CD4-positive, alpha-beta T cell treated with Interleukin-17A for 1 hour (primary cell): ENCODE measurements at places on chromosomes 1 and 21.
A peak's percentile ranks its signal among the peaks of the same experiment; 100 is the strongest.

GRCh38 chr1:2891923-2892448 is 90.5 kb upstream of the TTC34 start:
- DNase-seq = no peak

- DNase-seq = no peak
Measured at GRCh38 chr1:167667536-167667935, 37.5 kb downstream of the RCSD1 start.

DNA sequence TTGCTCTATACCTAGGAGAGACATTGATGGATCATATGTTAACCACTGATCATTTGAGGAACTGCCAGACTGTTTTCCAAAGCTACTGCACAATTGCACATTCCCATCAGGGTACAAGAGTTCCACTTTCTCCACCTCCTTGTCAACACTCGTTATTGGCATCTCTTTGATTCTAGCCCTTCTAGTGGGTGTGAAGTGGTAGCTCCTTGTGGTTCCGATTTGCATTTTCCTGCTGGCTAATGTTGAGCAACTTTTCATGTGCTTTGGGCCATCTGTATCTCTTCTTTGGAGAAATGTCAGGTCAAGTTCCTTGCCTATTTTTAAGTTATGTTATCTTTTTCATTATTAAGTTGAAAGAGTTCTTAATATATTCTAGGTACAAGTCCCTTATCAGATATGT is 90.1 kb downstream of the DMRTB1 start:
- no peak for DNase-seq

- DNase-seq = no peak
Measured at GRCh38 chr1:28062806-28063205, 25.6 kb downstream of the EYA3 start.

GRCh38 chr1:212433577-212434462 is 1.1 kb downstream of the NENF start:
- no peak for DNase-seq

- DNase-seq = no peak
Measured at GRCh38 chr1:238647877-238648276, 738.5 kb upstream of the CHRM3 start.

DNA sequence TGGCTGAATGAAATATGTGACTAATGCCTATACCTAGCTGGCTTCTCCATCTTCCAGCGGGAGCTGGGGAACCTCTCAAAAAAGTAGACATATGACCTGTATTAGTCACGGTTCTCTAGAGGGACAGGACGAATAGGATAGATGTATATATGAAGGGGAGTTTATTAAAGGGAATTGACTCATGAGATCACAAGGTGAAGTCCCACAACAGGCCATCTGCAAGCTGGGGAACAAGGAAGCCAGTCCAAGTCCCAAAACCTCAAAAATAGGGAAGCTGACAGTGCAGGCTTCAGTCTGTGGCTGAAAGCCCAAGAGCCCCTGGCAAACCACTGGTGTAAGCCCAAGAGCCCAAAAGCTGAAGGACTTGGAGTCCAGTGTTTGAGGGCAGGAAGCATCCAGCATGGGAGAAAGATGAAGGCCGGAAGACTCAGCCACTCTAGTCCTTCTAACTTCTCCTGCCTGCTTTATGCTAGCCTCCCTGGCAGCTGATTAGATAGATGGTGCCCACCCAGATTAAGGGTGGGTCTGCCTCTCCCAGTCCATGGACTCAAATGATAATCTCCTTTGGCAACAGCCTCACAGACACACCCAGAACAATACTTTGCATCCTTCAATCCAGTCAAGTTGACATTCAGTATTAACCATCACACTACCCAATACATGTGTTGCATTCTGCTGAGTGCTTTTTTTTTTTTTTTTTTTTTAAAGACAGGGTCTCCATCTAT is 19.6 kb downstream of the OLIG1 start:
- DNase-seq = peak; percentile 13

DNA sequence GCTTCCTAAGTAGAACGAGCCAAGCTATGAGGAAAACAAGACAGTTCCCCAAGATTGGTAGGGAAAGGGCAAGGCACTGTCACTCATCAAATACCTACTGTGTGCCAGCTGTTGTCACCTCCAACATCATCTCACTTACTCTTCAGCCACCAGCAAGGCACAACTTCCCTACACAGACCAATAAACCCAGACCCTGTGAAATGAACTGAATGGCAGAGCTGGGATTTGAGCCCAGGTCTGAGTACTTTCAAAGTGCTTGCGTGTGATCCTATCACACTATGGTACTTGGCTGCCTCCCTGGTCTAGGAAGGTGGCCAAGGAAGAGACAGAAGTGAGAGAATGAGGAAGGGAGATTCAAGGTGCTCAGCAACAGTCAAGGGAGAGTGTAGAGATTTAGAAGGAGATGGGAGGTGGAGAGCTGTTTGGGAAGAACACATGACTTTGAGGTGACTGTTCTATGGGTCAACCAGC is 16.7 kb upstream of the TRIM63 start:
- no peak for DNase-seq

DNA sequence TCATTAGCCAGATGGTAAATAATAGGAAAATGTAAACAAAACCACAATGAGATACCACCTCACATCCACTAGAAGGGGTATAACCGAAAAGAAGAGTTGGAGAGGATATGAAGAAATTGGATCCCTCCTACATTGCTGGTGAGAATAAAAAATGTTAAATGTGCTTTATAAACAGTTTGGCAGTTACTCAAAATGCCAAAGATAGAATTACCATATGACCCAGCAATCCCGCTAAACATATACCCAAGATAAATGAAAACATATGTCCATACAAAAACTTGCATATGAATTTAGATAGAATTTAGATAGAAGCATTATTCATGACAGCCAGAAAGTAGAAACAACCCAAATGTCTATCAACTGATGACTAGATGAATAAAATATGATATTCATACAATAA is 4.4 kb upstream of the FMO2 start:
- DNase-seq = no peak

GRCh38 chr1:115090186-115090490 is 835 bp upstream of the TSPAN2 start:
- no peak for DNase-seq

GRCh38 chr1:228810878-228811711 is 75.8 kb downstream of the RHOU start:
- DNase-seq = no peak

- no peak for DNase-seq
Measured at GRCh38 chr1:84721152-84721551, 30.9 kb upstream of the SSX2IP start.

- no peak for DNase-seq
Measured at GRCh38 chr1:243266231-243266630, 10.4 kb downstream of the SDCCAG8 start.

GRCh38 chr1:88780485-88780884 is 96.4 kb downstream of the PKN2 start:
- DNase-seq = no peak

- no peak for DNase-seq
Measured at GRCh38 chr1:198083549-198083948, 73.2 kb upstream of the NEK7 start.

DNA sequence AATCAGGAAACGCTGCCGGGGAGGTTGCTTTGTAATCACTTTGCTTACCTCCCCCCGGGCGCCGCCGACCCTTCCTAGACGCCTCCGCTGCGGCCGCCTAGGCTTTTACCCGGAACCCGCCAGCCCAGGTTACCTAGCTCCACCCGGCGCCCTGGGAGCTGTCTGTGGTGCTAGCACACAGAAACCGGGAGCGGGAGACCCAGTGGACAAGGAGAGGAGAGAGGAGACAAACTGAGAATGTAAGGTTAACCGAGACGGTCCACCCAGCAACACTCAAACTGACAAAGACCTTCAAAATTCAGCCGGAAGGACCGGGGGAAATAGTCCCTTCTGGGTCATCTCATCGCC is 9.8 kb downstream of the BARHL2 start:
- DNase-seq = no peak

DNA sequence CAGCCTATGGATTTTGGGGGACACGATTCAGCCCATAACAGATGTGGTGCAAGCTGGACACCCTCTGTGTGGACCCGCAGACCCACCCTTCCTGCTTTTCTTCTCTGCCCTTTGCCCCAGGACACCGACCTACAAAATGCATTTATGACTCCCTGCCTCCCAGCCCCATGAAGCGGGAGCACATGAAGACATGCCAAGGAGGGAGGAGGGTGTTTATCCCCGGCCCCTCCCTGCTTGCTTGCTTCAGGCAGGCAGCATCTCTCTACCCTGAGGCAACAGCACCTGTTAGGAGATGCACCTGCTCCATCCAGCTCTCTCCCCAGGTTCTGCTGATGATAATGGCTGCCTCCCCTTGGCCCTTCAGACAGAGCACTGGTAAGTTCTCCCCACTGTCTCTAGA is 187.5 kb downstream of the PSMG1 start:
- DNase-seq = no peak

DNA sequence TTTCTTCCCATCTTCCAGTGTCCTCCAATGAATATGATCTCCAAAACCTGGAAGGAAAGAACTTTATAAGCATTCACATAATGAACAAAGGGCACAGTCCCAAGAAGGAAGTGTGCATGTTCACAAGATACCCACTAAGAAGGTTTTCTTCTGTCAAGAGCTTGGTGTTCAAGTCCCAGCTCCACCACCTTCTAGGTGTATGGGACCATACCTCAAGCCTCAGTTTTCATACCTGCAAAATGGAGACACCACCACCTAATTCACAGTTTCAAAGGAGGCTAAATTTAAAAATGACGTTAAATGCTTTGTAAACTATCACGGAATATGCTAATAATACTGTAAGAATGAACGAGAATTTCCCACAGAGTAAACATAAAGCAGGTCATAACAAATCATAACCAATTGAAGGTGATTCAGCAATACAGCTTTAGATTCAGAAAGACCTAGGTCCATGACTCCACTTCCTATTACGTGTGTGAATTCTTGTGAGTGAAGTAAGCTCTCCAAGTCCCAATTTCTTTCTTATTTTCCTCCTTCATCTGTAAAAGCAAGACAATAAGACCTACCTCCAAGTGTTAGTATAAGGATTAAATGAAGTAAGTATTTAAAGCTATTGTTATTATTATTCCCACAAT is 8.1 kb upstream of the KTI12 start:
- no peak for DNase-seq

DNA sequence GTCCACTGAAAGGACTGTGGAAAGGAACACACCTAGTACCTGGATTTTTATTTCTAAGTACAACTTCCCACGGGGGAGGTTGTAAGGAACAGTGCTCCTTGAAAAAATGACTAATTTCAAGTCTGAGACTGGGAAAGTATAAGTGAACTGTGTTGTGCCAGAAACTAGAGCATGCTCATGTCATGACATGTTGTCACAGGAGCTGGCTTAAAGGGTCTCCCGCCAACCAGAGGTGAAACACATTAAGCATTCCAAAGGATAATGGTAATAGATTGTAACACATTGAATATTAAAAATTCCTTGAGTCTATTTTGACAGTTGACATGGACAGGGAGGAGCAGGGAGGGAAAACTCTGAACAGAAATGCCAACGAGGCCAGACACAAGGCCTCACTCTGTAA is 6.3 kb downstream of the ATP2B4 start:
- no peak for DNase-seq

DNA sequence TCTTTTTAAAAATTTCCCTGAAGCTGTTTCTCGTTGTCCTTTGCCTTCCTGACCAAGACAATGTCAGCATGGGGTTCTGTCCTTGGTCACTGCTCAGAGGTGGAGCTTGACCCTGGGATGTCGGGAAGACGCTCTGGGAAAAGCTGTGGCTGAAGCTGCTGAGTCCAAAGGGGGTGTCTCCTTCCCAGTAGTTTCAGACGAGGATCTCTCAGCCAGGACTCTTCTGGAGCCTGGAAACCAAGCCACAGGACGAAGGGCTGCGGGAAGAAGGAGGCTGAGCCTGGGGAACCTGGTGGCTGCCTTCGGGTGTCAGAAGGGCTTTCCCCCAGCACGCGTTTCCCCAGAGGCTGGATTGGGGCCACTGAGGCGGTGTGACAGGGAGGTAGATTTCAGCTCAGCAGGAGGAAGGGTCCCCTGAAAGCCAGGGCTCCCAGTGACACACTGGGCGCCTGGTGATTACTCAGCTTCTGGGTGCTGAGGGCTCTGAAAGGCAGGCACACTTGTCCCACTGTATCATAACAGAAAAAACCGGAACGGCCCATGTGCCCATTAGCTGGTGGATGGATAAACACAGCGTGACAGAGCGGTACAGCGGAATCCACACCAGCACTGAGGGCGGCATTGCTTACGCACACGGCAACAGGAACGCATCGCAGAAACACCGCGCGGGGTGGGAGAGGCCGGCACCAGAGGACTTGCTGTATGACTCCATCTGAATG is 5.0 kb upstream of the KRTAP12-1 start:
- DNase-seq = no peak

DNA sequence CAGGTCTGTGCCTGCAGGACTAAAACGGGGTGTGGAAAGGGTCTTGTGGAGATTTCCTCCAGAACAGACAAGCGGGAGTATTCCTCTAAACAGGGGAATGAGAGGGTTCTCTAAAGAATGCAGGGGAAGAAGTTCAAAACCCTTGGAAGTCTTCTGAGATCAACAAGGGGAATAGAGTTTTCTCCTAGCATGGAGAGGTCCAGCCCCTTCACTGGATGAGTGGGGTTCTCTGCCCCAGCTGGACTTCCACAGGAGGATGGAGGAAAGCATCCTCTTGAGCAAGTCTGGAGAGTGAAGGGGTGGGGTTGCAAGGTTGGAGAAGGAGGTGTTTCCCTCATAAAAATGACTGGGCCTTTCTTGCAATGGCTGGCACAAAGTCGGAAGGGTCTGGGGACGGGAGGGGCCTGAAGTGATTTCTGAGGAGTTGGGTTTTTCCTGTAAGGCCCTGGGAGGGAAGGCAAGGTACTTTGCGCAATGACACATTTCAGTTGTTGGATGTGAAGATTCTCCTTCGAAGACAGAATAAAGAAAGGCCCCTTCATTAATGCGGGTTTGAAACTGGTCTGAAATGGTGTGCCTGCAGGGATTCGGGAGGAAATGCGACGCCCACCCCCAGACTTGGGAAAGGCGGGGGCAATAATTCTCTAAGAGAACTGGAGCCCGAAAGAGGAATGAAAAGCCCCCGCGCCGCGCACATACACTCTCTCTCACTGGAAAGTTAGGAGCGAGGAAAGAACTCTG is 884 bp downstream of the SPATA6 start:
- no peak for DNase-seq

GRCh38 chr1:209063767-209064659 is 519.5 kb upstream of the CAMK1G start:
- no peak for DNase-seq

DNA sequence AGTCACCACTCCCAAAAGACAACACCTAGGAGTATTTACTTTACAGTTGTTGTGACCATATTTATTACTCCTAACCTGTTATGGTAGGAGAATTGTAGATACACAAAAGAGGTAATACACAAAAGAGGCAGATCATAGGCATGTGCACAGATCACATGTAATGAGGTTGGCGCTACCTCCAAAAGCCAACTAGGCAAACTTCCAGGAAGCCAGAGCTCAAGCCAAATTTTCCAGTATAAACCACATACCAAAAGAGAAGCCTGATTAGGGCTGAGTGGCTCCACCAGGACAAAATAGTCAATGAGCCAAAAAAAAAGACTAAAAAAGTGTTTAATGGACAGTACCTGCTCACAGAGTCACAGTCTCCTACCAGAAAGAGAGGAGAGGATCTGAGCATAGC is 195.0 kb upstream of the PBX1 start:
- DNase-seq = no peak
